ENCODE measurements at places on chromosomes 1 and 21. TPM values are rescaled to one million over a fixed set of nuclear protein-coding genes. Genes with fewer than 3 reads are reported as not detected.
A peak's percentile ranks its signal among the peaks of the same experiment; 100 is the strongest.

- DNase-seq: peak; percentile 54
These were observed 4.1 kb upstream of the SLC2A1 start for GRCh38 chr1:42962641-42963377.

GRCh38 chr1:245606157-245606725 lies 451.5 kb downstream of the KIF26B start:
- DNase-seq: no peak

- no peak for DNase-seq
These were observed 18.8 kb downstream of the RHBG start for GRCh38 chr1:156387870-156388173.

GRCh38 chr1:111598544-111598943 lies 21.0 kb upstream of the RAP1A start:
- DNase-seq: no peak

DNA sequence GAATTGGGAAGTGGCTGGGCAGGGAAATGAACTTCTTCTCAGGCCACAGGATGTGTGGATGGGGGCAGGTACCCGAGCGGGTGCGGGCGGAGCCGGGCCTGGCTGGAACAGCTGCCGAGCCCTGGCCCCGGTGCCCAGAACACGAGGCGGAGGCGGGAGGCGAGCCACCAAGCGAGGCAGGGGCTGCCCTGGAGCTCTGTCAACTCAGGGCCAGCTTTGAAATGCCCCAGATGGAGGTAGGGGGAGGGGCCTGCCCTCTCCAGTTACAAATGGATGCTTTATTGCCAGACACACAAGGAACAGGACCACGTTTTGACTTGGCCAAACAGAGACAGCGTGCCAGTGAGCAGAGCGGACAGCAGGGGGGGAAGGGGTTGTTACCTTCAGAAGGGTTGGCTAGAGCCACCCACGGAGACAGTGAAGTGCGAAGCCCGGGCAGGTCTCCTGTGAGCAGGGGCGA lies 240.4 kb downstream of the SDCCAG8 start:
- peak; percentile 50 for DNase-seq

GRCh38 chr1:57819893-57820292 lies 396.0 kb upstream of the DAB1 start:
- no peak for DNase-seq

DNA sequence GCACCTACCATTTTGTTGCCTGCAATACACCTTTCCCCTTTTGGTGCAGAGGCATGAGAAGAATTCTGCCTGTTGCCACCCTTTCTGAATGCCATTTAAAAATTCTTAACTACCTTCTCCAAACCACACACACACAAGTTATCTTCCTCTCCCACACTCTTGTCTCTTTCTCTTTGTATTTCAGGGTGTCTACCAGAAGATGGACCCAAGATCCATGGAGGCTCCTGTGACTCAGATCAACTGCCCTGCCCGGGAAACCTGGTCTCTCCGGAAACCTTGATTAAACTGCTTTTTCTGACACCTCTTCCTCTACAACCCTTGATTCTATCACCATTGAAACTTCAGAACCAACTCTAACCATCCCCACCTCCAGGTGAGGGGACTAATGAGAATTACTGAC lies 2.4 kb upstream of the TARS2 start:
- no peak for DNase-seq

GRCh38 chr1:33823830-33824229 lies 40.0 kb upstream of the HMGB4 start:
- no peak for DNase-seq

DNA sequence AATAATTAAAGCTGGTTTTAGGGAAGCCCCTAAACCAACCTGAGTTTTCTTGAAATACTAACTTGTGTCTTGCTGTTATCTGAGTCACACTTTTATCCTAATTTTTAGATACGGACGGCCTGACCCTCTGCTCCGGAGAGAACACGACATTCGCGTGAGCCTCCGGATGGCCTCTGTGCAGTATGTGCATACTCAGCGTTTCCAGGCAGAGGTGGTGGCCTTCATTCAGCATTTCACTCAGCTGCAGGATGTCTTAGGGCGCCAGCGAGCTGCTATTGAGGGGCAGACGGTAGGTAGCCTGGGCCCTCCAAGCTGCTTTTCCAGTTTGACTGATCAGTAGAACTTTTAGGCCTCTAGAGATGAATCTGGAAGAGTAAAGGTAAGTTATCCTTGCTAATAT lies 63.6 kb downstream of the VPS13D start:
- no peak for DNase-seq

- DNase-seq: no peak
These were observed 501.3 kb downstream of the OMA1 start for GRCh38 chr1:58045094-58045705.

DNA sequence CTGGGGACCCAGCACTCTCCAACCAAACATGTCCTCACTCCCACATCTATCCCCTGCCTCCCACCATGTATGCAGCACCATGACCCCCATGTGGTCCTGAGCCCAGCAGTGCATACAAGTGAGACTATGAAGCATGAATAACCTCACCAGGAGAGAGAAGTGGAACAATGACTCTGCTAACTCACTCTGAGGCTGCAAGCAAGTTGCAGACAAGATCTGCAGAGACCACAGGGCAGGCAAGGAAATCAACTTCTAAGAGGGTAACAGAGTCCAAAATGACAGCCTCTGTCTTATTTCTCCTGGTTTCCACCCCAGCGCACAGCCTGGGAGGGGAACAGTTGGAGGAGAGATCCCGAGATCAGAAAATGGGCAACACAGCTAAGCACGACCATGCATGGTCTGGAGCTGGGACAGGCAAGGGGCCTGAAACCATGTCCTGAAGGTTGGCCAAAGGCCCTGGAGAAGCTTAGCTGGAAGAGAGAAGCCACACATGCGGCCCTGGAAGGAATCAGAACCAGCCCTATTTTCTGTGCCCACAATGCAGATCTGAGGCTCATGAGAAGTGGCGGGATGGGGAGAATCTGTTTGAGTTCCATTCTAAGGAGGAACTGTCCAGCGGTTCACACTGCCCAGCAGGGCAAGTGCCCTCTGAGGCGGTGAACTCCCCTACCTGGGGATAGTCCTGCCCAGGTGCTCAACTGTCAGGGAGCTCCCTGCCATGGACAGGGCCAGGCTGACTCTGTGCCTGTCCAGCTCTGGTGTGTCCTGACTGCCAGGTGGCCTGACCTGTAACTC lies 12.5 kb upstream of the REN start:
- no peak for DNase-seq

GRCh38 chr21:25885880-25886279 lies 151.1 kb downstream of the GABPA start:
- DNase-seq: no peak

DNA sequence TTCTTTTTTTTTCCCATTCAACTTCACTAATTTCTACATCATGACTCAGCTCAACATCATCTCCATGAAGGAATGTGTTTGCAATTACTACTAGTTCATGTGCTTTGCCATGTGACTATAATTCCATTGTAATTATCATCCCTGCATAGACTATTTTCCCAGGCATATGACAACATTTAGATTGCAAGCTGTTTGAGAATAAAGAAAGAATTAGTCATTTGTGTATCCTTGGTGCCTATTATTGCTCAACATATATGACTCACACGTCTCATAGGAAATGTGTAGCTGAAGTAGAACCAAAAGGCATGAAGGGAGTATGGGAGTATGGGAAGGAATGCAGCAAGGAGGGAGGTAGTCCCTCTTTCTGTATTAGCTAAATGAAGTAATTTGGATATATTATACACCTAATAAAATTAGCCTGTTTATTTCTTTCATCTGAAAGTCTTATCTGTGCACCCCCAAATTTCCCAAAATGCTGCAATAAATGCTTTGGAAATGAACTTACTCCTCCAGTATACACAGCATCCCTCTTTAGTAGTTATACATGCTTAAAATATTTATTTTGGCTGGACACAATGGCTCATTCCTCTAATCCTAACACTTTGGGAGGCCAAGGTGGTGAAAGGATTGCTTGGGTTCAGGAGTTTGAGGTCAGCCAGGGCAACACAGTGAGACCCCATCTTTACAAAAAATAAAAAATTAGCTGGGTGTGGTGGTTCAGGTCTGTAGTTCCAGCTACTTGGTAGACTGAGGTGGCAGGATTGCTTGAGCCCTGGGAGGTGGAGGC lies 316.9 kb upstream of the ADGRL4 start:
- no peak for DNase-seq

GRCh38 chr21:31132574-31133242 lies 94.4 kb upstream of the KRTAP19-8 start:
- DNase-seq: no peak

- DNase-seq: no peak
These were observed 24.2 kb upstream of the RPL11 start for GRCh38 chr1:23667411-23667810.

- DNase-seq: no peak
These were observed 241.2 kb downstream of the PTBP2 start for GRCh38 chr1:96962751-96963211.

Gene SPATA17
- total RNA-seq: 1.2 TPM

- DNase-seq: no peak
These were observed 837 bp downstream of the NDUFS5 start for GRCh38 chr1:39026866-39027507.

DNA sequence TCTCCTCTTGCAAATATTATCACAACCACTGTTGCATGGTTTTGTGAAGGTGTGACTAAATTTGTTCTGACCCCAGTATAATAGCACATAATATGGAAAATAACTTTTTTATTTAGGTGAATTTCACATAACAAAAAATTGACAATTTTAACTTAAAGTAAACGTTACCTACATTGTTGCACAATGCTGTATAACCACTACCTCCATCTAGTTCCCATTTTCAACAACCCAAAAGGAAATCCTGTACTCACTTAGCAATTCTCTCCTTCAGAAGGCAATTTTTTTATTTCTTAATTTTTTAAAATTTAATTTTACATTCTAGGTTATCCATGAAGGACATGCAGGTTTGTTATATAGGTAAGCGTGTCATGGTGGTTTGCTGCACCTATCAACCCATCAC lies 95.2 kb downstream of the KCNJ6 start:
- DNase-seq: no peak

GRCh38 chr1:166133857-166134256 lies 32.9 kb downstream of the FAM78B start:
- no peak for DNase-seq

- no peak for DNase-seq
These were observed 50.5 kb downstream of the EYA3 start for GRCh38 chr1:28037946-28038345.

DNA sequence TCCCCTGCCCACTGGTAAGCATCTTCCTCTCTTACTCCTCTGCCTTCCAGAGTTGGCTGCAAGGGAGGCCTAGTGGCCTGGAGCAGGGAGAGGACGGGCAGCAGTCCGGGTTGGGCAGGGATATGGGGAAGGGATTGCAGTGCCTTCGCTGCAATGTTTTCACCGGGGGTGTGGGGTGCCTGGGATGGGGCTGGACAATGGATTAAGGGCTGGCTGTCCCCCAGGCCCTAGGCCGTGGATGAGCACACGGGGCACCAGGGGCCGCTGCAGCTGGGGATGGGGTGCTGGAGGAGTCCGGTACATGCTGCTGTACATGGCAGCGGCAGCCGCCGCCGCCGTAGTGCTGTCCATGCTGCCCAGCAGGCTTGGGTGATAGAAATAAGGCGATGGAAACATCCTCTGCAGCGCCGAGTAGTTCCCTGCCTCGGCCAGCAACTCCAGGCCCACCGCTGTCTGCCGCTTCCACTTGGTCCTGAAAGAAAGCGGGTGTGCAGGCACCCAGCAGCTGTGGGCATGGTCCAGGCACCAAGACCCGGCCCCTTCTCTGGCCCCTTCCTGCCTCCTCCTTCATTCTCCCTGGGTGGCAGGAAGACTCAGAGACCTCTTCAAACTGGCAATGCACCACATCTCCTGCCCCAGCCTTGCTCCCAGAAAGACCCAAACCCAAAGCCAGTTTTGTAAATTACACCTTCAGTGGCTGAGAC lies 4.8 kb downstream of the BARHL2 start:
- DNase-seq: no peak

Gene RIPPLY3
- total RNA-seq: not detected

GRCh38 chr1:53115403-53116306 lies 26.8 kb downstream of the SLC1A7 start:
- no peak for DNase-seq

DNA sequence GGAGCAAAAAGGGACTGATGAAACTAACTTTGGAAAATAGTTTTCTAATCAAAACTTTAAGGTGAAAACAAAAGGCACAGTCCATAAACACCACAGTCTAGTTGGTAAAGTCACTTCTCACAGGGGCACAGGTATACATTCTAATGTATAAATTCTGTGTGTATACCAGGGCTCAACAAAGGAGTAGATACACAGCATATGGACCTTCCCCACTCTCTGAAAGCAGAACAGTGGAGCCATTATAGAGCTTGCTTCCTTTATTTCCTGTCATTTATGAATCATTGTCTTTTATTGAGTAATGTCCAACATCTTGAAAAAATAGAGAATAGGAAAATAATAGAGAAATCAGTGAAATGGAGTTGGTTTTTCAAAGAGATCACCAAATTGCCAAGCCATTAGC lies 746.5 kb upstream of the CHRM3 start:
- DNase-seq: no peak

- DNase-seq: no peak
These were observed 24.0 kb downstream of the PUM1 start for GRCh38 chr1:31041529-31041928.

GRCh38 chr1:1431845-1432273 lies 3.6 kb upstream of the VWA1 start:
- peak; percentile 75 for DNase-seq

GRCh38 chr21:39050841-39051587 lies 132.2 kb downstream of the PSMG1 start:
- DNase-seq: no peak

GRCh38 chr21:39084979-39085729 lies 98.1 kb downstream of the PSMG1 start:
- DNase-seq: no peak

Gene PADI4
- total RNA-seq: 0.63 TPM

Gene IGSF3
- total RNA-seq: 14.3 TPM

DNA sequence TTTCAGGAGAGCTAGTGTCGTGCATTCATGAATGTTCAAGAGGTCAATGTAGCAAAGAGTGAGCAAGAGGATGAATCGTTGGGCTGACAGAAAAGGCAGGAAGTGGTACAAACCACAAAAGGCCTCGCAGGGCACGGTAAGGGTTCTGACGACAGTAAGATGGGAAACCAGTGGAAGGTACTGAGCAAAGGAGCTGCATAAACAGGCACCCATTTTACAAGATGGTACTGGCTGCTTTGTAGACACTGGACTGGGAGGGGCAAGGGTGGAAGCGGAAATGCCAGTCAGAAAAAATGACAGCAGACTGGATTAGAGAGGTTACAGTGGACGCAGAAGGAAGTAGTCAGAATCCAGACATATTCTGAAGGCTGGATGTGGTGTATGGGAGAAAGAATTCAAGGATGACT lies 123.5 kb downstream of the PTPN14 start:
- no peak for DNase-seq

- DNase-seq: no peak
These were observed 59.8 kb downstream of the ADCY10 start for GRCh38 chr1:167854184-167854583.

GRCh38 chr1:29574871-29575270 lies 338.5 kb downstream of the PTPRU start:
- no peak for DNase-seq

Gene GPR153
- total RNA-seq: 9.7 TPM

GRCh38 chr1:23521588-23521987 lies 9.4 kb downstream of the E2F2 start:
- no peak for DNase-seq

Gene DIRAS3
- total RNA-seq: 1.4 TPM

- no peak for DNase-seq
These were observed 73.8 kb upstream of the B3GALT2 start for GRCh38 chr1:193260056-193260745.

- peak; percentile 58 for DNase-seq
These were observed 238.5 kb downstream of the LTN1 start for GRCh38 chr21:28754127-28754611.

Gene ITGB2
- 31.5 TPM for total RNA-seq

Gene RNASEL
- total RNA-seq: 4.1 TPM

Gene ATP6V1G3
- not detected for total RNA-seq

Gene PDE4DIP
- total RNA-seq: 1,607 TPM

Gene TRNAU1AP
- 15.5 TPM for total RNA-seq

Gene SHE
- total RNA-seq: 21.4 TPM
